ENCODE measurements at places on chromosomes 11 and 22.

DNA sequence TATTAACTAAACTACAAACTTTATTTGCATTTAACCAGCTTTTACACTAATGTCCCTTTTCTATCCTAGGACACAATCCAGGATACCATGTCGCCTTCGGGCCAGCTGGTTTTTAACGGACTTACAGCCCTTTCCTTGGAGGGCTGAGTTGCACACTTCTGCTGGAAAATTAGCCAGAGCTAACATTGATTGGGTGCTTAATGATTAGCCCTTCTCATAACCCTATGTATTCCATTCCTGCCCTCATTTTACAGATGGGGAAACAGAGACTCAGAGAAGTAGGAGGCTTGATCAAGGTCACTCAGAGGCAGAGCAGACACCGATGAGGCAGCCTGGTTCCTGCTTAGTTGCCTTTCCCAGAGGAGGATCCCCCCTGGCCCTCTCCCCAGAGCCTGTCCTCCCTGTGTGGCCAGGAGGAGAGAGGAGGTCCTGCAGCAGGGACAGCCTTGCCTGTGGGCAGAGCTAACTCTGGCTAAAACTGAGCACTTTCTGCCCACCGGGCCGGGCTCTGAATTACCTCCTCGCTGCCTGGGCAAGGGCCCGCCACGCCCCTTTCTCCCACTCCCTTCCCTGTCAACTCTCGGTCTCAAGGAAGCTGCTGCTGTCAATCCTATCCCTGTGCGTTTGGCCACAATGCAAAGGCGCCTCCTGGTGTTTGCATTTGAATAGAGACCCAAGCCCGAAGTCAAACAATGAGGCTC, 59.6 kb upstream of the PAX6 start:
- no peak for DNase-seq

GRCh38 chr22:48248901-48249455, 1486.5 kb downstream of the TBC1D22A start:
- DNase-seq: no peak

- no peak for DNase-seq
Observed at GRCh38 chr11:74307434-74307833, 4.0 kb downstream of the P4HA3 start.

DNA sequence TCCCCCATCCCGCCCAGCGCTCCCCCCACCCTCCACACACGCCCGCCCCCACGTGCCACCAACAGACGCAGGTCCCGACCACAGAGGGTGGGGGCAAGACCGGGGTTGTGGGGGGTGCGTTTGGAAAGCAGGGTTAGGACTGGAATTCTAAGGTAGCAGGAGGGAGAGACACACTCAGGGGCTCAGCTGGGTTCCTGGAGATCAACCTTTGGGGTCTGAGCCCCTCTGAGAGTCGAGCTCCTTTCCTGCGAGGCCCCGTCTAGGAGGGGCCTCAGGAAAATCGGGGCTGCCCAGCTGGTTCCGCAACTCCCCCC, 429 bp downstream of the PGGHG start:
- DNase-seq: no peak

DNA sequence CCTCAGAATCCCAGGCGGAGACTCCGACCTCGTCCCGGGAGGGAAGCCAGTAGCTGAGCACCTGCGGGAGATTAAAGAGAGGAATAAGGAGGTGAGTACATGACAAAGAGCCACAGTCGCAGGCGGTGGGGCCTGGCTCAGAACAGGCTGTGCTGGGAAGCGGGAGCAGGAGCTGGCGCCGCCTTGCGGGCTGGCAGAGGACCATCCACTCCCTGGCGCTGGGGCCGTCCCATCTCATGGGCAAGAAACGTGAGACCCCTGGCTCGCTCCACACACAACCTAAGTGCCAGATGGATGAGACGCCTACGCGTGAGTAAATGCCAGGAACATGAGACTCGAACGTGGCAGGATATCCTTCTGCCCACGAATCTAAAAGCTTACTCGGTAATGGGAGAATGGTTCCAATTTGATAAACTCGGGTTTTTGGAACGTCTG, 6.3 kb downstream of the CEND1 start:
- DNase-seq: peak; percentile 87

GRCh38 chr11:73439002-73439843, 63.0 kb downstream of the RELT start:
- DNase-seq: peak; percentile 51

DNA sequence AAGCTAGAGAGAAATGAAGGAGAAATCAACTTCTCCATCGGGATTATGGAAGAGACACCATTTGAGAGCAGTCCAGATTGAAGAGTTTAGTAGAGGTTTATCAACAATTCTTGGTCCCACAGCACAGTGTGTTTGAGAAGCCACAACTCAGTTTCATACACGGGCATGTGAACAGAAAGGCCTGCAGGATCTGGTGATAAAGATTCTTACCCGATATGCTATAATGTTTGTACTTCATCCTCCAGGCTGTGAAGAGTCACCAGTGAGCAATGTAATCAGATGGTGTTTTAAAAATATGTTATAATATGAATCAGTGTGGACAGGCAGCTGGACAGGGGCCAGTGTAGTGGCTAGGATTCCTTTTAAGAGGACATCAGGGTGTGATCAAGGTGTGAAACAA, 29.7 kb upstream of the VWA5A start:
- no peak for DNase-seq

- DNase-seq: no peak
Observed at GRCh38 chr22:32572741-32573500, 98.3 kb downstream of the FBXO7 start.
